NCI-H524 (cell line): ENCODE measurements at places on chromosomes 11 and 22.

GRCh38 chr11:17898071-17898470, 114.8 kb downstream of the SERGEF start:
- no peak for DNase-seq

- no peak for DNase-seq
Measured at GRCh38 chr11:98195300-98195699, 825.4 kb upstream of the CNTN5 start.

GRCh38 chr22:44248926-44249325, 63.8 kb downstream of the SHISAL1 start:
- no peak for DNase-seq

DNA sequence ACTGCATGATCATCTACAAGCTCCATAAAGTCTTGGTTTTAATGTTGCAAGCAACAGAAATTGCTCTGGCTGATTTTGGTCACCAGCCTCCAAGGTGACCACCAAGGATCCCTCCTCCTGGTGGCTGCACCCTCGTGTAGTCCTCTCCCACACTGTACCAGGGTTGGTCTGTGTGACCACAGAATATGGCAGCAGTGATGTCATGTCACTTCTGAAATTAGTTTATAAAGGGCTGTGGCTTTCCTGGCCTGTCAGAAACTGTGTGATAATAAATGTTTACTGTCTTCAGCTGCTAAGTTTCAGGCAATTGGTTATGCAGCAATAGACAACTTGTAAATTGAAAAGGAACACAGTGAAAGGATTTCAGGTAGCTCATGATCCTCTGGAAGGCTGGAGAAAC, 5.3 kb upstream of the PRDM11 start:
- DNase-seq: no peak

DNA sequence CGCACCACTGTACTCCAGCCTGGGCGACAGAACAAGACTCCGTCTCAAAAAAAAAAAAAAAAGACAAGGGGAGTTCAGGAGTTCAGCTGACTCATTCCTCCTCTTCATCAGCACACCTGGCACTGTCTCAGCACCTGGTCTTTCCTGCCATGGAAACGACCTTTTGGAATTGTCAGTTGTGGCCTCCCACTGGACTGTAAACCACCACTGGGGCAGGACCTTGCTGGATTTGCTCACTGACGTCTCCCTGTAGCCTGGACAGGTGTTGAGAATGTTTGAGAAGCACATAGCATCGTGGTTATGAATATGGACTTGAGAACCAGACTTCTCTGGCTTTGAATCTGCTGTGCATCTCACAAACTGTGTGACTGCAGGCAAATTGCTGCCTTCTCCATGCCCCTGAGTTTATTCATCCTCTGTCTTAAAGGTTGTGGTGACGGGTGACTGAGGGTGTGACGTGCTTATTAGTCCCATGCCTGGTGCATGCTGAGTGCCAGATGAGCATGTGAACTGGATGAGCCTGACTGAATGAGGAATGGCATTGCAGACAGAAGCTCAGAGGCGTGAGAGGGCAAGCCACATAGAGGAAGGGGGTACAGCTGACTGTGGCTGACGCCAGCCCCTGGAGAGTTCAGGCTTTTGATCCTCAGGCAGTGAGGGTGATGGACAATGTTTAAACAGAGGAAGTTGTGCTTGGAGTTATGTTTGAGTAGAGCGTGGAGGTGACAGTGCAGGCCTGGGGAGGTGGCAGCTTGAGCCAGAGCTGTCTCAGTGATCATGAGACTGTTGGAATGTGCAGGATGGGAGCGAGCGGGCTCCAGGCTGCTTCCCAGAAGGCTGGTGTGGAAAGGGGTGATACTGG, 12.7 kb downstream of the TOM1 start:
- DNase-seq: no peak

GRCh38 chr11:66479394-66480116, 679 bp upstream of the DPP3 start:
- no peak for DNase-seq

- DNase-seq: no peak
Measured at GRCh38 chr22:45584621-45585436, 82.1 kb downstream of the FBLN1 start.

GRCh38 chr11:60087239-60087638, 1.2 kb upstream of the MS4A2 start:
- DNase-seq: no peak

GRCh38 chr11:62242021-62242420, at the start of gene SCGB1D2:
Gene SCGB1D2 (plus strand): TSS chr11:62242239. CDS start chr11:62242308, 69 bp downstream.
- DNase-seq: no peak

DNA sequence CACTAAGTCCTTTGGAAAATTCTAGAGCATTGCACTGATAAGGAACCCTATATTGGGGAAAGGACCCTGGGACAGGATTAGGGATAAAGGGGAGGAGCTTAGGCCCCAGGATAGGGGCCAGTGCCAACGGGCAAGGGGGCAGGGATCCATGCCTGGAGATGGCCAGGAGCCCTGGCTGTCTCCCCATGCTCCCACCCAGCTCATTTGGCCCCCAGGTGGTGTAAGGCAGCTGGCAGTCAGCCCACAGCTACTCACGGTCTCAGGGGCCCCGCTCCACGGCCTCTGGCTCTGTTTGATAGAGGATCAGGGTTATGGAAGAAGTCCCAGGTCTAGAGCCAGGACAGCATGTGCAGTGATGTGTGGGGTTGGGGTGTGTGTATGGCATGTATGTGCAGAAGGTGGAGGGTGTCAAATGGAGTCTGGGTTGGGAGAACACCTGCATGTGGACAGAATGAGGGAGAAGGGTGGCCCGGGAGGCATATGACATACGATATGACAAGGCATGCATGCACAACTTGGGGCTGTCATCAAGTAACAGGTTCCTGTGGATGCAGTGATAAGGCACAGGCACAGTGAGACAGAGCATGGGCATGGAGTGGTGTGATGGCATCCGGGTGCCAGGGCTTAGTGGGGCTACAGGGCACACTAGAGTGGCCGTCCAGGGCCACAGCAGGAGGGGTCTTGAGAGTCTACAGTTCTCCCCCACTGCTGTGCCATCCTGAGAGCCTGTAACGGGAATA, 18.4 kb upstream of the PDE2A start:
- no peak for DNase-seq

GRCh38 chr11:78564490-78565467, 9.9 kb downstream of the NARS2 start:
- peak; percentile 43 for DNase-seq

- DNase-seq: no peak
Measured at GRCh38 chr22:44019846-44020245, 4.3 kb upstream of the PARVB start.

DNA sequence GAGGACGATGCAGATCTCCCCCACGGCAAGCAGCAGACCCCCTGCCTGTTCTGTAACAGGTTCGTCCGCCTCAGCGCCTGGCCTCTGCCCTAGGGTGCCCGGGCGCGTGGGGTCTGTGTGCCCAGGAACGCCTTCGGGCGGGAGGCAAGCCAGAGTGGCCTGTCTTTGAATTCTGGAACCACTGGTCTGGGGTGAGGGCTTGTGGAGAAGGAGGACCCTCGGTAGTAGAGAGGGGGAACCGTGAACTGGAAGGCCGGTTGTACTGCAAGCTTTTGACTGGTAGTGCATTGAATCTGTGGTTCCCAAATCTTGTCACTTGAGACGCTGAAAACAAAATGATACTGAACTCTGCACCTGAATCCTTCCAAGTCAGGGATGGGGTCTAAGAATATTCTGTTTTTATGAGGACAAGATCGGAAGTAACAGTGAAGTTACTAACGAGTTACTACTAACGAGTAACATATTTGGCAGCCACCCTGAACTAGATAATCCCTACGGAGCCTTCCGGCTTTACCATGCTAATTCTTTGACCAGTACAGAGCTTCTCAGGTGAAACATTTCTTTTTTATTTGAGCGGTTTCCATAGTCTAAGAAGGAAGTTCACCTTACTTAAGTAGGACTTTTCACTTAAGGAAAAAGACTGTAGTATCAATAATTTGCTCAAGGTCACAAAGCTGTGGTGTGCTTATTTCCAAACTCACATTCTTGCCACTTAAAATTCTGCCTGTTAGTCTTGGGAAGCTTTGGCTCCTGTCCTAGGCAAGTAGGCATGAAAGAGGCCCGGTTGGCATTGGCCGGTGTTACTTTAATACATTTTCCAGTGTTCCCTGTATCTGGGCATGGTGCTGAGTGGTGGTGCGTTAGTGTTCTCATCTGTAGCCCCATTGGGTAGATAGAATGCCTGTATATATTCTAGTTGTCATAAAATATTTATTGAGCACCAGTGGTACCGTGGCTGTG, 860 bp downstream of the PRMT3 start:
- DNase-seq: peak; percentile 32

- DNase-seq: no peak
Measured at GRCh38 chr22:38967451-38968450, 10.3 kb downstream of the APOBEC3A start.

DNA sequence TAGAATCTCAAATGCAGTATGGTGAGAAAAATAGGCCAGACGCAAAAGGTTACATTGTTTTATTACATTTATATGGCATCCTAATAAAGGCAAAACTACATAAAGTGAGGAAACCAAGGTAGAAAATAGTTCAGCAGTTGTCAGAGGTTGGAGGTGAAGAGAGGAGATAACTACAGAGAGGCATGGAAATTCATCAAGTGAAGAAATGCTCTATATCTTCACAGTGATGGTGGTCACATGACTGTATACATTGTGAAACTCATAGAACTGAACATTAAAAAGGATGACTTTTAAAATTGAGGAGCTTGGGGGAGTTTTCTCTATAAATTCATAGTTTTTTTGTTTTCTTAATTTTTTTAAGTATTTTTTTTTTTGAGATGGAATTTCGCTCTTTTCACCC, 14.4 kb downstream of the LGR4 start:
- no peak for DNase-seq

GRCh38 chr11:45392591-45393091, 106.5 kb upstream of the SYT13 start:
- DNase-seq: no peak

DNA sequence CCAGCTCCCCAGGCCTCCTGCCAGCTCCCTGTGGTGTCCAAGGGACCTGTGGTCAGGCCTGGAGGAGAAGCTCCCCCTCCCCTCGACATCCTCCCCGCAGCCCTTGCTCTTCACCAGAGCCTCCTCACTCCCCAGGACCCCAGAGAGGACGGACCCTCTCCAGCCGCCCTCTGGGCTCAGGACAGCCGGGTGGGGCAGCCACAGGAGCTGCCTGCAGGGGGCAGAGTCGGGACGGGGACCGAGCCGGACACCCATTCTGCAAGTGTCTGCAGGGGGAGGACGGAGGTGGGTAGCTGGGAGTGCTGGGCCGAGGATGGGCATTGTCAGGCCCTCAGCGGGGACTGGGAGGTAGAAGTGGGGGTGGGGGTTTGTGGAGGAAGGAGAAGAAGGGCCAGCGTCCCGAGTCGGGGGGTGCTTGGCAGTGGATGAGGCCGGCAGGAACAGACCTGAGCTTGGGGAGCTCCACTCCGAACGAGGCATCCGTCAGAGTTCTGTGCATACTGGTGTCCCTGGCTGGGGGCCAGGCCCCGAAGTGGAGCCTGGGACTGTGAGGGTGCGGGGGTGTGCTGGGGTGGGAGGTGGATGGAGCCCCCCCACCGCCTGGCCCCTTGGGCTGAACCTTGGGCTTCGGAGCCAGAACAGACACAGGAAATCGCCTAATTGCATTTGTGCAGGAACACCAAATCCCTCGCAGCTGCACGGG, 15.2 kb downstream of the PRR33 start:
- no peak for DNase-seq

- DNase-seq: no peak
Measured at GRCh38 chr11:133601641-133602040, 69.3 kb upstream of the OPCML start.

DNA sequence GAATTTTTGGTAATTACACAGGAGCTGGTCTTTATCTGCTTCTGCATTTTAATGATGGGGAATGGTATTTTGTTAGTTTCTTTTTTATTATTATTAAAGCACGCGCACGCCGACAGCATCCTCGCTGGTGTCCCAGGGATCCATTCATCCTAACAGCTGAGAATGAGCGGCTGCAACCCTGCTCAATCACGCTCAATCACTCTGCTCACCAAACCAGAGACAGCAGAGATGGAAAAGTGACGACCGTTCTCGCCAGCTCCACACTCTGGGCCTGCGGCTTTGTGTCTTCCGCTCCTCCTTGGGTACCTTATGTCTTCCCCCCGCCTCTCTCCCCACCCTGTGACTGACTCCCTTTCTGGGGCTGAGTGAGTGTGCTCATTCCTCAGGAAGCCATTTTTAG, 84.5 kb downstream of the DSCAML1 start:
- DNase-seq: no peak

DNA sequence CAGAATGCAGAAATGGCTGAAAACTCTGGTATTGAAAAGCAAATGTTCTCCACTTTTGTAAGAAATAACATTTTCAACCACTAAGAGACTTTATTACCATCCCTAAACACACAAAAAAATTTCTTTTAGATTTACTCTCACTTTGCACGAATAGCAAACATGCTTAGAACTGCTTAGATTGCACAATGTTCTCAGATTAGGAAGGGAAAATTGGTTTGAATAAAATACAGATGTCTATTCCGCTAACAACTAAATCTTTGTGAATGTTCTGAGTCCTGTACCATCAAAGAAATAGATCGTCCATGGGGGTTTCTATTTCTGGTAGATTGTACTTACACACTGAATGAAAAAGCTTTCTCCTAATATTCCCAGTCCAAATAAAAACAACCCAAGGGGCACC, 40.1 kb downstream of the BDNF start:
- DNase-seq: no peak

GRCh38 chr11:128180441-128181087, 406.8 kb downstream of the ETS1 start:
- no peak for DNase-seq

DNA sequence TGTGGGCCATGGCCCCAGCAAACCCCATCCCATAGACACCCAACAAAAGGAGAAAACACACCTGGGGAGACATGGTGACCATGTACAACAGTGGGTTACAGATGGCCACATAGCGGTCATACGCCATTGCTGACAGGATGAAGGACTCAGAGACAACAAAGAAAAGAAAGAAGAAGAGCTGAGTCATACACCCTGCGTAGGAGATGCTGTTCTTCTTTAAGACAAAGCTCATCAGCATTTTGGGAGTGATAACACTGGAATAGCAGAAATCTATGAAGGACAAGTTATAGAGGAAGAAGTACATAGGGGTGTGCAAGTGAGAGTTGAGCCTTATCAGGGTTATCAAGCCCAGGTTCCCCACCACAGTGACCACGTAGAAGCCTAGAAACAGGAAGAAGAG, 4.9 kb downstream of the OR8B8 start:
- no peak for DNase-seq

GRCh38 chr22:49657275-49657973, 170.2 kb downstream of the BRD1 start:
- DNase-seq: no peak

DNA sequence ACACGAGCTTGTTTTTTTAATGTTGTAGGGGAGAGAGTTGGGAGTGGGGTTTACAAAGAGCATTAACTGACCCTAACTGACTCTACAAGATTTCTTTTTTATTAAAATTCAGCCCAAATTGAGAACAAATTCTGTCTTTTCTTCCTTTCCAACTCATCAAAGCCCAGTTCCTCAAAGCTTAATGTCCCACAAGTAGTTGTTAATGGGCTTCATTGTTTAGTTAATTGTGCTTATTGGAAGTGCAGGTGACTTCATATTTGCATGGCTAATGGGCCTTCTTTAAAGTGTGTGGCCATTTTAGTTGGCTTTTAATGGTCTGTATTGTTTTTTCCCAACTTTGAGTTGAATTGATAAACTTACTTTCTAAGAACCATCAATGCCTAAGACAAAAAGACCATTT, 39.8 kb downstream of the MPPED2 start:
- DNase-seq: no peak
